Activated CD4-positive, alpha-beta T cell treated with anti-CD3 and anti-CD28 coated beads for 1 hour (primary cell): ENCODE measurements at places on chromosomes 6 and 20.

DNA sequence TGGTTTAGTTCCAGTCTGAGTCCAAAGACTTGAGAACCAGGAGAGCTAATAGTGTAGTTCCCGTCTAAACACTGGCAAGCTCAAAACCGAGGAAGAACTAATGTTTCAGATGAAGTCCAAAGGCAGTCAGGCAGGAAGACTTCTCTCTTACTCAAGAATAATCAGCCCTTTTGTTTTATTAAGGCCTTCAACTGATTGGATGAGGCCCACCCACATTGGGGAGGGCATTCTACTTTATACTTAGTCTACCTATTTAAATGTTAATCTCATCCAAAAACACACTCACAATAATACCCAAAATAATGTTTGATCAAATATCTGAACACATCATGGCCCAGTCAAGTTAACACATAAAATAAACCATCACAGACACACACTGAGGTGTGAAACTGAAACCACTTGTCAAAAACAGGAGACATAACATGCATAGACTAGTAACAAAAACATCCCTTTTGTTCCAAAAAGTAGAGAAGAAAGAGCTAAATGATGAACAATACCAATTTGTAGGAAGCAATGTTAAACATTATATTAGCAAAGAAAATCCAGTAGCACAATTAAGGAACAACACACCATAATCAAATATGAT lies 50.2 kb upstream of the SENP6 start:
- no peak for DNase-seq

DNA sequence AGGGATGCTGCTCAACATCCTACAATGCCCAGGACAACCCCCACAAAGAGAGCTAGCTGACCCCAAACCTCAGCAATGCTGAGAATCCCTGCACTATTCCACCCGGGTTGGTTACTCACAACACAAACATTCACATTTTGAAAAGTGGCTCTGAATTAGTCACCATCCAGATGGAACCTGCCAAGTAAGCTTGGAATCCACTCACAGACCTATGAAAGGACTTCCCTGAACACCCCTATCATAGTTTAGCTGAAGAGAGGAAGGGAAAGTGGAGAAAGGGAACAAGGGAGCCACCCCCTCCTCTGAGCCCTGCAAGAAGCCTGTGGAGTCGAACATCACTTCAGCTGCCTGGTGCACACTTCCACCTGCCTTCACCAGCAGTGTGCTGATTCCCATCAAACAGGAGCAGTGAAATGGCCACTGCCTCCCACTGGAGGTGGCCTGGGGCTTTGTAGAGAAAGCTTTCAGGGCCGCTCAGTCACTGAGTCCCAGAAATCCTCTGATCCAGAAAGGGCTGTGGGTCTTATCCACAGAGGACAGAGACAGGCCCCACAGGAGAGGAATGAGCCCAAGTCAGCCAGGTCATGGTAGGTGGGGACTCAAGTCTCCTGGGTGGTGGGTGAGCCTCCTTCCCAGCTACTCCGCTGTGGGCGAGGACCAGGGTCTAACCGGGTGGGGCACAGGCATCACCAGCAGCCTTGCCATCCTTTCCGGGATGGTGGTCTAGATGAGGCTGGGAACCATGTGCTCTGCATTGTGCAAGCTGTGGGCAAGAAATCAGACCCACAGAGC lies 203.7 kb downstream of the SYNDIG1 start:
- DNase-seq, result no peak

GRCh38 chr6:15389765-15390723 lies 144.2 kb downstream of the JARID2 start:
- DNase-seq, result no peak

- DNase-seq, result no peak
Measured at GRCh38 chr6:25297823-25298522, 18.8 kb downstream of the CARMIL1 start.

GRCh38 chr20:45341939-45342854 lies 6.0 kb downstream of the SDC4 start:
- no peak for DNase-seq
